ENCODE measurements at places on chromosomes 3 and 15.

GRCh38 chr3:127457094-127457475 lies 133.4 kb downstream of the TPRA1 start:
- DNase-seq: no peak

DNA sequence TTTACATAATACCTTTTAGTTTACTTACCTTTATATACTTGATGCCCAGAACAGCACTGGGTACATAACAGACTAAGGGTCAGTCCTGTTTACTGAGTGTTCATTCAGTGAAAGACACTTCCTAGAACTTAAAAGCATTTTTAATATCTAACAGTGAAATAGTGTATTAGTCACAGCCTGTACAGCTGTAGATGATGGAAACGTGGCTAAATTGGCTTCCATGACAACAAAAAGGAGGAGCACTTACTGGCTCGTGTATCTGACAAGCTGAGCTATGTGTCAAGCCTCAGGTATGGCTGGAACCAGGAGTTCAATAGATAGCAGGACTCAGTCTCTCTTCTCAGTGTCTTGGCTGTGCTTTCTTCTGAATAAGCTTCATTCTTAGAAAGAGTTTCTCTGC lies 40.2 kb downstream of the CMTM8 start:
- DNase-seq: no peak

GRCh38 chr3:37221407-37221806 lies 47.0 kb upstream of the LRRFIP2 start:
- DNase-seq: no peak

GRCh38 chr3:56796202-56796601 lies 5.5 kb downstream of the ARHGEF3 start:
- DNase-seq: no peak

- no peak for DNase-seq
These were observed 9.2 kb upstream of the MST1R start for GRCh38 chr3:49912881-49913281.

GRCh38 chr3:67692621-67693020 lies 38.2 kb upstream of the SUCLG2 start:
- no peak for DNase-seq

DNA sequence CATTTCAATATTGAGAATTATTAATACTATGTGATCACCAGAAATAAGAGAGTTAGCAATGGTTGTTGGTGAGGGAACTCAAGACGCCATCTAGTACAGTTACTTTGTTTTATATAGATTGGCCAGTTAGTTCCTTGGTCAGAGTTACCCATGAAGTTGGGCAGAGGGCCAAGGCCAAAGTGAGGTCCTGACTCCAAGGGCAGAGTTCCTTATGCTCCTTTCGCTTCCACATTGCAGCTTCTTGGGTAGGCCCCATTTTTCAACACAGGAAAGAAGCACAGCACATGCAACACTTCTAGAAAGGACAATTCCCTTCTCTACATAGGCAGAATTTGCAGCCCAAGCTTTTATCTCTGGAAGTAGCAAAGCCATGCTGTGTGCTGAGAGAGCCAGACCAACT lies 178.6 kb downstream of the KCNAB1 start:
- DNase-seq: no peak

DNA sequence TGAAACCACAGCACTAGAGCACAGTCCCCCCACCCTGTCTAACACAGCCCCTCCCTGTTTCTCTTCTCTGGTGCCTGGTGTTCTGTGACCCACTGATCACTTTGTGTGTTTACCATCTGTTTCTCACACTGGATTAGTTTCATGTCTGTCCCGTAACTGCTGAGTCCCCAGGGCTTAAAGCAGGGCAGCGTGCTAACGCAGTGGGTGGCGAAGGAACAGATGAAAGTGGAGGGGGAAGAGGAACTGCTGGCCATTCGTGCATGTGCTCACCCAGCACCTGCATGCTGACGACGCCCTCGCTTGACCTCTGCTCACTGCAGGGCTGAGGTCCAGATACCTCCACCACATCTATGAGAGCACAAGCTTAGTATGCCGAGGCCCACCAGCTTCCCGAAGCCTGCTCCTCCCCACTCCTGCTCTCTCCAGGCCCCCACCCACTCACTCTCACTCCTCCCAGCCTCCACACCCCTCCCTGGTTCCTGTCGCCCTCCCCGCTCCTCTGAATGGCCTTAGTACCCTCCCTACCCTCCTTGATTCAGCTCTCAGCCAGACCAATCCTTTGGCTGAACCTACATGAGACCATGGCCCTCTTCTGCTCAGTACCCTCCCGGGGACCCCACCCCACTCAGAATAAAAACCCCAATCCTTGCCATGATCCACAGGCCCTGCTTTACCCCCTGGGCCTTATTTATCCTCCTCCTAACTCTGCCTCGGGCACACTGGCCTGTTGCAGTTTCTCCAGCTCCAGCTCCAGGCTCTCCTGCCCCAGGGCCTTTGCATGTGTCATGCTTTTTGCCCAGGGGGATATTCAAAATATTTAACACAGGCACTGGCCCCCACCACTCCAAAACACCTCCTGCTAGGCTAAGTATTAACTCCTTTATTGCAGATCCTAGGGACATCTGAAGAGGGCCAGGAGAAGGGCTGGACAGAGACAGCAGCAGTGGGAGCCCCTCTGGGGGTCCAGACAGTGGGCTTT lies 15.1 kb upstream of the IQSEC1 start:
- no peak for DNase-seq

- DNase-seq: no peak
These were observed 14.9 kb upstream of the CRABP1 start for GRCh38 chr15:78325092-78325843.

GRCh38 chr3:24522146-24522579 lies 27.5 kb upstream of the THRB start:
- no peak for DNase-seq

DNA sequence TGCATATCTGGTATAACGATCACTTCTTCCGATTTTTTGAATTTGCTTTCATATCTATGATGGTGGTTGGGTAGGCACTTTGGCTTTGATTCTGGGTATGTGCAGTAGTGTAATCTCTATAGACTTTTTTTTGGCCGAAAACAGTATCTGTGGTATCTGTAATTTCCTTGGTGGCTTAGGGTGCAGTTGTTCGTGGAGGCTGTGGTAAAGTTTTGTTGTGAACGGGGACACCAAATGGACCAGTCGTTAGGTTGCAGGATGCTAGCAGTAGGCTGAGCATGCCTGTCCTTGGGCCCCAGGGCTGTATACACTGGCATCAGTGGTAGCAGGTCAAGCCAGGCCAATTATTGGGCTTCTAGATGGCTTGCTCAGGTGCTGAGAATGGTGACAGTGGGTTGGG lies 55.2 kb downstream of the CCDC66 start:
- no peak for DNase-seq

GRCh38 chr3:79765911-79766310 lies 1.9 kb downstream of the ROBO1 start:
- no peak for DNase-seq

DNA sequence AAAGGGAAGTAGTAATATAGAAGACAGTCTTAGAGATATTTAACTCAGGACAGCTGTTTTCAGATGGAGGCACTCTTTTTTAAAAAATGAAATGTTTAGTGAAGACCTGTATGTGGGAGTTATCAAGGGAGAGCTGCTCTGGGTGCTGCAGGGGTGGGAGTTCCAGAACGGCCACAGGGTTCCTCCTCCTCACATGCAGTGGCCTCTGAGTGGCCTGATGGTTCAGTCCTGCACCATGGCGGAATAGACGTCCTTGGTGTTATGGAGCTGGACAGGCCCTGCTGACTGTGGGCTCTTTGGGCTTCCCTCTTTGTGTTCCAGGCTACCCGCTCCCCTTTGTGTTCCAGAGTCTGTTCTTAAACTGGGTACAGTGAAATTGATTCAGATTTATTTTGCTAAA lies 126.1 kb downstream of the CHST2 start:
- no peak for DNase-seq

GRCh38 chr15:68442041-68442440 lies 10.1 kb upstream of the ITGA11 start:
- DNase-seq: no peak

DNA sequence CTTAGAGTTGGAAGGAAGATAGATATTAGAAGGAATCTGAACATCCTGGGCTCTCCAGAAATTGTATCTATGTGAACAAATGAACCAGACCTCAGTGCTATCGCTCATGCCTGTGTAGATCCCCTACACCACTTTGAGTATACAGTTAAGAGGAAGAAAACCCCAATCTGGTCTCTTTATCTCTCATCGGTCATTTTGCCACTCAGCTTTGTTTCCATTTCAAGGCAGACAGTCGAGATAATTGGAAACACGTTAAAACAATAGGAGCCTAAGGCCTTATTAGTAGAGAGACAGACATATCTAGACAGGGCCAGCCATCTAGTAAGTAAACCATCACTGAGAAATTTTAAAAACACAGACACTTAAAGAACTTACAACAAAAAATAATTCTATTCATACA lies 101.6 kb downstream of the MYLK start:
- DNase-seq: no peak

DNA sequence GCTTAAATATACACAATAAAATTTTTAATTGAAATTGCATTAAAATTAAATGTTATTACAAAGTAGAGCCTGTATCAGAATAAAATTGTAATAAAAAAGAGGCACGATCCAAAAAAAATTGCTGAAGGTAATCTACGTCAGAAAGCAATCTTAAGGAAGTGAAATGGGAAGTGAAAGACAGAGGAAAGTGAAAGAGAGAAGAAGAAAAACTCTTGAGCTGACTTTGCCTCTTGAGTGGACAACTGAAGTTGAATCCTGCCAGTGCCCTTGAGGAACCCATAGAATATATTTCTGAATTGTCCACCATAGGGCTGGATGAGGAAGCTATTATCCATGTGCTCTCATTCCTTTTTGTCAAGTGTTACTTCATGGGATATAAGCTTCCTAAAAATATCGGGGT lies 285.1 kb upstream of the STAC start:
- DNase-seq: no peak

DNA sequence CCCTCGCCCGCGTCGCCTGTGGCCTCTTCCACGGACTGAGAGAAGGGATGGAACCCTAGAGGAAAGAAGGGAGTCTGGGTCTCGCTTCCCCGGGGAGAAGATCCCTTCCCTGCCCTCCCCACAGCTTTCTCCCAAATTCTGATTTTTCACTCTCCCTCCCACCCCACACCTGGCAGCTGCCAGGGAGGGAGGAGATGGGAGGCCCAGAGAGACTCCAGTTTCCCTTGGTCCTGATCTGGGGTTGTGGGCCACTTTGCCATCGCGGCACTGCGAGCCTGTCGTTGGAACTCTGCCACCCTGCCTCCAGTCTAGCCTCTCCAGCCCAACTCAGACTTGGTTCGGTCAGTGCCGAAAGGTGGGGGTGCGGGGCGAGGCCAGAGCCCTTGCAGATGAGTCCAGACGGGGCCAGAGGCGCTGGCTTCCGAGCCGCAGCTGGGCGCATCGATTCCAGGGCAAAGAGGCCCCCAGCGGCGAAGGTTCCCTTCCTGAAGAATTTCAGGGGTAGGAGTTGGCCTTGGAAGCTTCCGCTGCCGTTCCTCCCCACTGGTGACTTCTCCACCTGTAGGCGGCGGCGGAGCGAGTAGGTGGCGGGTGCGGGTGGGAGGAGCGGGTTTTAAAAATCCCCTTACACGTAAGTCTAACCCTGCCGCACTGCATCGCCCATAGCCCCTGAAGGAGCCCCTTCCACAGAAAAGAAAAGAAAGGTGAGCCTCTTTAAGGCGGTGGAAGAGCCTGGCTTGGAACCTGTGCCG lies 5.2 kb downstream of the WNT5A start:
- DNase-seq: no peak

- DNase-seq: no peak
These were observed 188.4 kb upstream of the ST8SIA2 start for GRCh38 chr15:92205255-92205739.

- DNase-seq: no peak
These were observed 32.6 kb downstream of the PLS1 start for GRCh38 chr3:142628801-142629200.

DNA sequence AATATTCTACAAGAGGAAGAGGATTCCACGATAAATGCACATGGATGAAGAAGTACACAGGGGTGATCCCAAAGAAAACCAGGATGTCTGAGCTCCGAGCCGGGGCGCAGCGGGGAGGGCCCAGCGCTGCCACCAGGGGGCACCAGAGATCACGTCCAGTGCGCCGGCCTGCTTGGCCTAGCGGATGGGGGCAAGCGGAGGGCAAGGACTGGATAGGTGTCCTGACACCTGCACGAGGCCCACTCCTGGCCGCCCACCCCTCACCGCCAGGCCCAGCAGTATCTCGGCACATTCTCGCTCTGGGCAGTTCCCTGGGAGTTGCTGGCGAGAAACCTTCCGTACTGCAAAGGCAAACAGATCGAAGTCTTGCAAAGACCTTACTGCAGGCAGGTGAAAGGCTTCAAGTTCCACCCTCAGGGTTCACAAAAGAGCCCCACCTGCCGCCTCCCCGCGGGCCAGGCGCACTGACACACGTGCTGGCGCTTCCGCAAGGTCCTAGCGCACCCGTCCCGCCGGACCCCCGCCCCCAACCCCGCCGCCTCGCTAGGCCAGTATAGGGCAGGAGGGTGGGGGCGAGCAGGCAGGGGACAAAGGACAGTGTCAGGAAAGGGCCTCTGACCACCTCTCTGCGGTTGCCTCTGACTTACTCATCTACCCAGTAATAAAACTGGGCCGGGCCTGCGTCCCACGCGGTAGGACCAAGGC lies 3.3 kb downstream of the ANKRD63 start:
- peak; percentile 52 for DNase-seq

Measured in effector CD8-positive, alpha-beta T cell (primary cell).